Astrocyte (in vitro differentiated cells and primary cell): ENCODE measurements at places on chromosomes 2 and 18. TPM values are rescaled to one million over a fixed set of nuclear protein-coding genes. Genes with fewer than 3 reads are reported as not detected.

The IKZF2 gene
- total RNA-seq = 9.9 and 15.5 TPM in 2 replicates

The MYO1B gene
- 95.7 TPM in 2 replicates for total RNA-seq

The FLACC1 gene
- total RNA-seq = 1.7 and 2.2 TPM in 2 replicates

The ASNSD1 gene
- 31.7 and 32.8 TPM in 2 replicates for total RNA-seq

The HOXD13 gene
- not detected in 2 replicates for total RNA-seq

The EXOC6B gene
- 26.2 and 31.8 TPM in 2 replicates for total RNA-seq

The POTEI gene
- total RNA-seq = 0.32 and 0.50 TPM in 2 replicates

The C2orf69 gene
- 7.5 and 7.9 TPM in 2 replicates for total RNA-seq

The ANKRD62 gene
- total RNA-seq = not detected in 2 replicates

The MYO3B gene
- total RNA-seq = not detected in 2 replicates

The MAPK4 gene
- total RNA-seq = 0.11 TPM in 1 of 2 replicates, not detected in the other

The IL1F10 gene
- total RNA-seq = not detected in 2 replicates

The SLC16A14 gene
- 3.5 and 4.2 TPM in 2 replicates for total RNA-seq
